Muscle of arm (tissue), 14 donors: ENCODE measurements at places on chromosomes 6 and 20.

- no peak for DNase-seq
Observed at GRCh38 chr6:103264020-103264419, 1595.7 kb downstream of the HACE1 start.

- DNase-seq = no peak
Observed at GRCh38 chr6:96963809-96964208, 39.3 kb downstream of the KLHL32 start.

DNA sequence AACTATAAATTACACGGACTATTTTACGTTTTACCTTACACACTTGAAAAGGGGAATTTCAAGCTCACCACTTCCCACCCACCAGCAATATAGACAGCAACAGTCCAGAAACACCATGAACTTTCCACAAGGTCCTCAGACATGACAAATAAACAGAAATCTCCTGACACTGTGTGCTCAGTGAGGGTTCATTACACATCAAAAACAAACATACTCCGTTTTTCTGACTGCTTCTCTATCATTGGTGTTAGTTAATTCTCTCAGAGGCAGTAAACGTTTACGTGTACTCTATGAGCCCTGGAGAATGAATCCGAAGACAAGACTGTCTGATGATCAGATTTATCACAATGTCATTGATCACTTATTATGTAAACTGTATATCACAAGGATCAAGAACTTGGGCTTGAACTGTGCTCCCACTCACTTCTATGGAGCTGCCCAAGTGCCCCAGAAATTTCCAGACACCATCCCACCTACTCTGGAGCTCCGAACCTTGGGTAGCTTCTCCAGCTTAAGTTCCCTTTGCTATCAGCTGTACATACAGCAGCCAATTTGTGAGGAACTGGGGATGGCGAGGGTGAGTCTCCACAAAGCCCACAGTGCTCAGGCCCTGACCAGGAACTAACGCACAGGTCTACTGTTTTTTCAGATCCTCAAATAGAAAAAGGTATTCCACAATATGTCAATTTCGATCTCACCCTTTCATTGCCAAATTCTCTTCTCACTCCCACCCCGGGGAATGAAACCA is 86.0 kb downstream of the ALDH8A1 start:
- no peak for DNase-seq

DNA sequence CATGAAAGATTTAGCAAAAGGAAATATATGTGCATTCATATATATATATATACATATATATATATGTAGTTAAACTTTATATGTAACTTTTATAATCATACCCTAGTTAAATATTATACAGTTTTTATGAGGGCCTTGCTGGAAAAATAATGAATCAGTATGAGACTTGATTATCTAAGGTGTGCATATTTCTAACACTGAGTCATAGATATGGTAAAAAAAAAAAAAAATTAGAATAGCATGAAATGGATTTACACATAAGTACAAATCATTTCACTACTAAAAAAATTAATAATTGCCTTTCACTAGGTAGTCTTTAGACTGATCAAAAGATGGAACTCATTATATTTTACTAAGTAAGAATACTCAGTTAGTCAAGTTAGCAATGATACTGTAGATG is 51.3 kb upstream of the DST start:
- DNase-seq = no peak

GRCh38 chr6:45808917-45809316 is 206.7 kb downstream of the CLIC5 start:
- no peak for DNase-seq

- no peak for DNase-seq
Observed at GRCh38 chr20:58459058-58459750, 56.0 kb downstream of the APCDD1L start.

DNA sequence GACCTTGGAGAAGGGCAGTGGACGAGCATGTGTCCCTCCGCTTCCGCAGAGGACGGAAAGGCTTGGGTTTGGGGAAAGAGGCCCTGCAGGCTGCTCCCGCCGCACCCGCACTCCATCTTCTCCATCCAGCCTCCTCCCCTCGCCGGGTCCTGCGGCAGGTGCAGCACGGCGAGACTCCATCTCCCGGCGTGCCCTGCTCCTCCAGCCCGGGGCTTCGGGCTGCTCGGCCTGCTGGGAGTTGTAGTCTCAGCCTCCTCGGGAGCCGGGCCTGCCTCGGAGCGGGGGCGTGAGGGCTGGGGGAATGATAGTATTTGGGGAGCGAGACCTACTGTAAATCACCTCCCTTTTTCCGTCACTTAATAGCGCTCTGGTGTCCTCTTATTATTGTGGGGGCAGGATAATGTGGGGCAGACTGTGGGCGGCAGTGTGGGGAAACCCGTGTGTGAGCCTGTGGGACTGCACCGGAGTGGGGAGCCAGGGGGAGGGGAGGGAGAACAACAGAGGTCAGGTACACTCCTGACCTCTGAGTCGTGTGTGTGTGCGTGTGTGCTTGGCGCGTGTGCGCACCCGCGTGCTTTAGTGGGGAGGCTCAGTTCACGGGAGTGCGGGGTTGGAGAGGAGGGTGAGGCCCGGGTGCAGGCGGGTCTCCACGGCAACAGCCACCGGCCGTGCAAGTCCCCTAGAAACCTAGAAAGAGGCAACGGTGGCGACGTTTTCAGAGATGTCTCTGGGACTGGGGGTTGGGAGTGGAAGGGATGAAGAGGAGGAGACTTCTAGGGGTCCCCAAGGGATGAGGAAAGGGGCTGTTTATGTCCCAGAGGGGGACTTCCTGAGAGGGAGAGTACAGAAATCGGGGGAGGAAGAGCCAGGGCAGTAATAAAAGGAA is 4.1 kb downstream of the TTBK1 start:
- DNase-seq = peak; percentile 44

GRCh38 chr6:149225370-149225769 is 92.1 kb upstream of the TAB2 start:
- no peak for DNase-seq

- no peak for DNase-seq
Observed at GRCh38 chr6:71224011-71224410, 64.6 kb upstream of the OGFRL1 start.

DNA sequence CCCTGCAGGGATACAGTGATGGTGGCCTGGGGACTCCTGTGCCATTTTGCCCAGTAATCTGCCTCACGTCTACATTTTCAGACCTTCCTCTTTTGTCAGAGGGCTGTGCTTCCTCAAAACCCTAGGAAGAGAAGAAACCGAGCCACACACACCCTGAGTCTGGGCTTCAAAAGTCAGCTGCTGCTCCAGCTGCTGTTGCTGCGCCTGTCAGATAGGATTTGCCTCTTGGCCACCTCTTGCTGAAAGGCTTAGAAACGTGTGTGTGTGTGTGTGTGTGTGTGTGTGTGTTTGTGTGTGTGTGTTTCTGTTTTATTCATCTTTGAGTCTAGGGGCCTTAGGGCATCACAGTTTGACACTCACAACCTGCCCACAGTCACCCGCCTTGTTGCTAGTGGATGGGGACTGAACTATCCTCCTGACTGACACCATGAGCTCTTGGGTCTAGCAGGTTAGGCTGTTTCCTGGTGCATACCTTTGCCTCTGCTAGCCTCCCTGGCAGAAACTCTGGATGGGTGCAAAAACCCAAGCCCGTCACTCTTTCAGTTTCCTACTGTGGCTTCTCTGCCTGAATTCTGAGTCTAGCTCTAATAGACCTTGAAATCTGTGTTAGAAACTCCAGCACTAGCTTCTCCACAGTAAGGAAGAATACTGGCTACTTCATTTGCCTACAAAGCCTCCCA is 94.9 kb upstream of the CEP85L start:
- DNase-seq = peak; percentile 55

GRCh38 chr6:124356276-124356810 is 552.7 kb downstream of the NKAIN2 start:
- DNase-seq = no peak

DNA sequence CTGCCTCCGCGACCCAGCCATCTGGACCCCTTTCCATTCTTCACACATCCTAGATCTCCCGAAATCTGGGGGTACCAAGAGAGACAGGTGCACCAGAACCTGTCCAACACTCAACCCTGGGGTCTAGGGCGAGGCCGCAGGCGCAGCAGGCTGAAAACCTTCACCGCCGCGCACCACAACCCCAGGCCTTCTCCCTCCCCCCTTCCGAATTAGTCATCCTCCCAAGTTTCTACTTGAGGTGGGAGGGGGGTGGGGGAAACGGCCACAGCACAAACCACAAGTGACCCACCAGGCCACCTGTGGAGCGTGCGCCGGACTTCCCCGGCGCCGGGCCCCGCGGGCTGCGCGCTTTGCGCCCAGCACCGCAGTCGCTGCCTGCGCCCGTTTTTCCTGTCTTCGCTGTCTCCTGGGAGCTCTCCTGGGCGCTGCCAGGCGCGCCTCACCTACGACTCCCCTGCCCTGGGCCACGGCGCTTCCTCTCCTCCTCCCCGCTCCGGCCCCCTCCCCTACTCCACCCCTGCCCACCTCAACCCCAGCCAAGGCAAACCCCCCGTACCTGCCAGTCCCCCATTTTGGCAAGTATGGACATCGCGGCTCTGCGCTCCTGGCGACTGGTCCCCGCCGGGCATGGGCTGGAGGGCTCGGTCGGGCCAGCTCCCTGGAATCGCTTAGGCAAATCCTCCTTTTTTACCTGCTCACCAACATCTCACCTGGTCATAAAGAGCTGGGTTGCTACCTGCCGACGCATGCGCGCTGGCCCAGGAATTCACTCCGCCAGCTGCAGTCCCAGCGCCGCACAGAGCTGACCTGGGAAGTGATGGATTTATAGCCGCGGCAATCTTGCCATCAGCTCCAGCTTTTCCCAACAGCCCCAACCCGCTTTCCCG is 4.2 kb upstream of the TFAP2A start:
- DNase-seq = no peak

GRCh38 chr20:63002511-63002910 is 4.3 kb downstream of the BHLHE23 start:
- no peak for DNase-seq

DNA sequence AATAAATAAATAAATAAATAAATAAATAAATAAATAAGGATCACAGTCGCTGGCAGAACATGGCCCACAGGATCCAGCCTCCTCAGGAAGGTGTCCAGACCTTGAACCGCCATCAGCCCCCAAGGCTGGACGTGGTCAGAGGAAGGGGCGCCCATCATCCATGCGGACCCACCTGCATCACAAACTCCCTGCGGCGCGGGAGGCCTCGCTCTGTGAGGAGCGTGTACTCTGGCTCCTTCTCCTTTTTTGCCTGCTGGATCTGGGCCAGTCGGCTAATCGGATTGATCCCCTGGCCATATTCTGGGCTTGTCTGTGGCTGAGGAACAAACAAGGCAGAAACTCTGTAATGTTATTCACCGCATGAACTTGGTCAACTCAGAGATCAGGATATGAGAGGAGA is 65.2 kb downstream of the STAU1 start:
- DNase-seq = no peak

GRCh38 chr6:129996387-129996786 is 22.0 kb upstream of the L3MBTL3 start:
- DNase-seq = no peak

- DNase-seq = no peak
Observed at GRCh38 chr6:169038691-169039090, 215.0 kb downstream of the THBS2 start.

- DNase-seq = no peak
Observed at GRCh38 chr20:41733151-41733550, 115.0 kb upstream of the CHD6 start.

DNA sequence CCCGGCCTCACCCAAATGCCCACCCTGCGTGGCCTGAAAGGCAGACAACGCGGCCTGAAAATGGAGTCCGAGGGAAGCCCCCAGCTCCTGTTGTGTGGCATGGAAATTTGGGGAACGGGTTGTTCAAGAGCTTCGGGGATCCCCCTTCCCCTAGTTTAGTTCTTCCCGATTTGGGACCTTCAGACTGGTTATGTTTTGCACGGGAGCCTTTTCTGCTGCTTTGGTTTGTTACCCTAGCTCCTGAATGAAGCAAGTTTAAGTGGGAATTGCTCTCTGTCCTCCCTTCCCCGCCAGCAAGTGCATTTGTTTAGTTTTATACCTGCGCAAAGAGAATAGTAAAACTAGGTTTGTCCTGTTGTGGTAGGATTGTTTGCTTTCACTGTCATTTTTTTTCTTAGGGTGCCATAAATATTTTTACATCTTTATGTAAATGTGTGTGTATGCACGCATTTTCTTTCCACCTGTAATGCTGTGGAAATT is 604 bp downstream of the SH3BGRL2 start:
- DNase-seq = no peak

GRCh38 chr6:111748231-111748647 is 125.0 kb downstream of the FYN start:
- no peak for DNase-seq

DNA sequence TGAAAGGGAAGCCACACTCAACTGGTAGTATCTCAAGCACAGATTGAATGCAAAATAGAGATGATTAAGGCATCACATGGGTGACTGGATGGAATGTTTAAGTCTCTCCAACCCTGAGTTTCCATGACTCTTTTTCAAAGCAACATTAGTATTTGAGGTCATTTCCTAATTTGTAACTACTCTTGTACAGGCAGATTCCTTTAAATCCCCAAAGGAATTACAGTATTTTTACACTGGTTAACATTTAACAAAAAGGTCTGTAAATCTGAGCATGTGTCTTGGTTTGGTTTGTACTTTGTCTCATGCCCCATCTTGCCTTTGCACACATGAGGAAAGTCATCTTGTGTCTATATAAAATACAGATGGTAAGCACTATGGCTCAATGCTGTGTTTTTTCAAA is 15.1 kb downstream of the RMND1 start:
- no peak for DNase-seq

DNA sequence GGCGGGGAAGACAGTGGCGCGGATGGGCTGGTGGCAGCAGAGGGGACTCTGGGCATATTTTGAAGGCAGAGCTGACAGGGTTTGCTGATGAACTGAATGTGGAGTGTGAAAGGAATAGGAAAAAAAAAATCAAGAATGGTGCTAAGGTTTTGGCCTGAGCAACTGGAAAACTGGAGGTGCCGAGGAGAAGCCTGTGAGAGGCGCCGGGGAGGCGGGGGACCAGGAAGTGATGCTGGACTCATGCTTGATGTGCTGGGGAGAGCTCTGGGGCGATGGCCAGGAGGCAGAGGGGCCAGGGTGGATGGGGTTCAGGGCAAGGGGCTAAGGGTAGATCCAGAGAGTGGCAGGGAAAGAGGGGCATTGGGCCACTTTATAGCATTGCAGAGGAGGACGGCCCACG is 55.8 kb downstream of the SULF2 start:
- DNase-seq = no peak

GRCh38 chr6:30787954-30788353 is 43.6 kb upstream of the IER3 start:
- DNase-seq = no peak

GRCh38 chr20:51535075-51535386 is 7.5 kb downstream of the NFATC2 start:
- DNase-seq = no peak

DNA sequence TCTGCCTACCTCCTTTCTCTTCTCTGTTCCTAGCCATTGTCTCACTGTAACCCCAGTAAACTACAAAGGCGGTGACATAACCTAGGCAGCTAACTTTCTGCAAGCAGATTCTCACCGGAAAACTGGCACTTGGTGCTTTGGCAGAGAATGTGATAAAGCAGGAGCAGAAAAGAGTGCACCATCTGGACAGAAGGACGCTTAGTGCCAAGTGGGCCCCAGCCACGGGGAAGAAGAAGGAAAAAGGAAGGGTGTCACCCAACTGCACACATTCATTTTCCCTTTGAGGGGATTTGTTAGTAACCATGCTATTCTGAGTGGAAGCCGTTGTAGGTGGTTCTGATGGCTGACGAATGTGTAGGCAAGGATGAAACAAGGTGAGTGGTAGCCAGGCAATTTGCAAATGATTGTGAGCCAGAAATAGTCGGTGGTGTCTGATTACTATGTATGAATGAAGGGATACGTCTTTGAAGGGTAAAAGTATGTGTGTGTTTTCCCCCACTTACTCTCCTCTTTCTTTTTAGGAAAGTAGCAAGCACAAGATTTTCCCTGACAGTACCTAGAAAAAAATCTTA is 148.3 kb upstream of the STXBP5 start:
- DNase-seq = no peak
